ENCODE measurements at places on chromosomes 4 and X.

- no peak for DNase-seq
These were observed 738.6 kb upstream of the GRIA3 start for GRCh38 chrX:122445466-122445865.

GRCh38 chr4:175308236-175308635 is 390.1 kb downstream of the ADAM29 start:
- DNase-seq: no peak

DNA sequence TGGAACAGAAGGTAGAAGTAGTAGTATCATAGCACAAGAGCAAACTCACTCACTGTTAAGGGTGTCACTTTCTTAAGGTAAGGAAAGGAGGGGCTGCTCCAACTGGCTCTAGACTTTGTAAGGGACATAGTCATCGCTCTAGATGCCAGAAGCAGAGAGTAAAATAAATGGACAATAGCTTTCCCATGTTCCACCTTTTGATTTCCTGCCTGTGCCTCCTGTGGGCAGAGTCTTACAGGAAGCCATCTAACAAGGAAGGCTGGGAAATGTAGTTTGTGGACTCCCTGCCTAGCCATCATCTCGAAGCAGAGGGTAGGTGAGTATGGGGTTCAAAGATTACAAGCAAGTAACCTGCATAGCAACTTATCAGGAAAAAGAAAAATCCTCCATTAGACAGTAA is 1.7 kb upstream of the METTL14 start:
- DNase-seq: peak; percentile 63

DNA sequence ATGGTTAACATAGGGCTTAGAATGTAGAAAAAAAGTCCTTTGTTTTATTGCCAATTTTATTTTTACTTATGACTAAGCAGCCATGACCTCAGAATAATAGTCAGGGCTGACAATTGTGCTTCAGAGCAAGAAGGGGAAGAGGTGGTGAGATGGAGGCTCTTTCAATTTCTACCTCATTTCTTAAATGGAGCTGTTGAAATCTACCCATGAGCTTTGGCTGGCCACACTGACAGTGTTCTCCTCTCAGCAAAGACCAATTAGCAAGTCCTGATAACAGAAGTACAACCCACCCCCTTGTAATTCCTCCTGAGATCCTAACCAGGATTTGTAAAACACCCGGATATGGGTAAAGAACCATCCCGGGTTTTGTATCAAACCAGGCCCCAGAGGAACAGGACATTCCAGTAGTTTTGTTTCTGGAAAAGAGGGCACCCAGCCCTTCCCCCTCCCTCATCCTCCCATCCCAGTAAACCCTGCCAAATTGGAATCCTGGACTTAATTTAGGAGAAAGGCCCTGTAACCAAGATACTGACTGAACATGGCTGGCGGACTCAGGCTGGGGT is at the start of gene HEPH:
HEPH (plus strand) TSS at position 399 of the 563 bp plus-strand sequence. CDS start 6,324 bp downstream, outside the sequence.
- no peak for DNase-seq

GRCh38 chr4:81650606-81651242 is 179.0 kb upstream of the RASGEF1B start:
- no peak for DNase-seq

- DNase-seq: peak; percentile 44
These were observed 11.7 kb upstream of the TMEM156 start for GRCh38 chr4:39043861-39044363.

- DNase-seq: peak; percentile 85
These were observed 348.5 kb downstream of the MID1IP1 start for GRCh38 chrX:39149761-39150160.

GRCh38 chr4:41111791-41112190 is 102.6 kb downstream of the APBB2 start:
- DNase-seq: no peak

GRCh38 chr4:14701389-14701788 is 300.9 kb upstream of the CPEB2 start:
- DNase-seq: no peak

DNA sequence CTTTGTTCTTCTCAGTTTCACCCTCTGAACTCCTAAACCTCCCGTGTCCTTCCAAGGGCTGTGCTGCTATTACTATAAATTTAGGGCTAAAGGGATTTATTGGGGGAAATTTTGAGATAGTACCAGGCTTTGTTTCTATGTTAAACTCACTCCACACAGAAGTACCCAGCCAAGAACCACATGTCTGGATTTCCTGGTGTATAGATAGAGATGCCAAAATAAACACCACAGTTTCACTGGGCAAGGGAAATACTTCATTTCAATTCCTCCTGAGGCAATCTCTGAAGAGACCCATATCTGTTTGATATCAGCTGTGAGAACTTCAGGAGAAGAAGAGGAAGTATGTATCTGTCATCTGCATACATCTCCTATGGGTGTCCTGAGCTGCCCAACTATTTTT is 21.7 kb upstream of the CLNK start:
- DNase-seq: no peak

DNA sequence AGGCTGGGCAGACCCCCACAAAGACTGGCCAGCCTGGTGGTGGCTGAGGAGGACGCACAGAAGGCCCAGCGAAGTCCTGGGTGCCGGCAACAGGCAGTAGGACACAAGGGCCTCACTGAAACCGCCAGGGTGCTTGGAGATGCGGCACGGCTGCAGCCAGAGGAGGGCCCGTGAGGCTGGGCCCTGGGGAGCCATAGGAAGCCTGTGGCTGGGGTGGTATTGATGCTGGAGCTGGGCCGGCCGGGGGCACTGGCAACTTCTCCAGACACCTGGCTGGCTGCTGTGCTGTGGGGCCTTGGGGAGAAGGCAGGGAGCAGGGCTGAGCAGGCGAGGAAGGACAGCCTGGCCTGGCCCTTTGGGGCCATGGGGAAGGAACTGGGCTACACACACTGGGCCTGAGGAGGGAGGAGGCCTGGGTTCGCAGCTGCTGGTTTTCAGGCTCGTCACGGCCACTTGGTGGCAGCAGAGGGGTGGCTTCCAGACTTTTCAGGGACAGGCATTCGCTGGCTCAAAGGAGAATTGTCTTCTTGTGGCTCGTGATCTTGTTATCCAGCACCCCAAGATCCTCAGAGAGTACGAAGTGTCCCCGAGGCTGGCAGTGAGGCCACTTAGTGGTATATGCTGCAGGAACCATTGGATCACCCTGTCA is 37.2 kb downstream of the ATP2B3 start:
- DNase-seq: peak; percentile 89

GRCh38 chrX:108224727-108225621 is 133.4 kb downstream of the ATG4A start:
- DNase-seq: peak; percentile 49

DNA sequence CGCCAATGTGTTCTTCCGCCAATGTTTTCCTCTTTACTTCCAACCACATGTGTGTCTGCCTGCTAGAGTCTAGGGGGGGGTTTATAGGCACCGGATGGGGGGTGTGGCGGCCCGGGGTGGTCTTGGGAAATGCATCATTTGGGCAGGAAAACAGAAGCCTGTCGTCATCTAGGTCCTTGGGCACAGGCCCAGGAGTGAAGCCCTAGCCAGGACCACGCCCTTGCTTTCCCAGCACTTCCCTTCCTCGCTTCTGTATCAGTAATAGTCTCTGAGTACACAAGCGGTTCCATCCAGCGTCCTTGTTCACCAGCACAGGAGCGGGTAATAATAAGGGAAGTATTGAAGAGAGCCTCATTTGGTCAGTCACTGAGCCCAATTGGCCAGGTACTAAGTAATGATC is 74.5 kb downstream of the QDPR start:
- DNase-seq: no peak

GRCh38 chr4:44447563-44448504 is 775 bp downstream of the KCTD8 start:
- DNase-seq: no peak

DNA sequence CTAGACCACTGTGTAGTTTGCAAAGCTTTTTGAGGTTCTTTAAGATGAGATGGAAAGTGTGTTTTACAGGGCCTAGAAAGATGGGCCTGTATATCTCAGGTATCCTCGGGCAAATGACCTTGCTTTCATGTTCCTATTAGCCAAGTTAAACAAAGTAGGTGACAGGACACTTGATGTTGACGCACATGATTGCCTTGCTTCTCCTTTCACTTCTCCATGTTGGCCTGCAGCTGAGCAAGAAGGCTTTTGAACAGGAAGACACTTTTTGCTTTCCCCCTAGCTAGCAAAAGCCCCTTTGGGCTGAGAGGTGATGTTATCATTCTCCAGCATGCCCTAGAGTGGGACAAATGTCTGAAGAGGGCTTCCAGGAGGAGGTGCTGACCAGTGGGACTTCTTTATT is 202.1 kb downstream of the GPC3 start:
- DNase-seq: no peak

GRCh38 chr4:61828960-61829359 is 628.8 kb downstream of the ADGRL3 start:
- no peak for DNase-seq

DNA sequence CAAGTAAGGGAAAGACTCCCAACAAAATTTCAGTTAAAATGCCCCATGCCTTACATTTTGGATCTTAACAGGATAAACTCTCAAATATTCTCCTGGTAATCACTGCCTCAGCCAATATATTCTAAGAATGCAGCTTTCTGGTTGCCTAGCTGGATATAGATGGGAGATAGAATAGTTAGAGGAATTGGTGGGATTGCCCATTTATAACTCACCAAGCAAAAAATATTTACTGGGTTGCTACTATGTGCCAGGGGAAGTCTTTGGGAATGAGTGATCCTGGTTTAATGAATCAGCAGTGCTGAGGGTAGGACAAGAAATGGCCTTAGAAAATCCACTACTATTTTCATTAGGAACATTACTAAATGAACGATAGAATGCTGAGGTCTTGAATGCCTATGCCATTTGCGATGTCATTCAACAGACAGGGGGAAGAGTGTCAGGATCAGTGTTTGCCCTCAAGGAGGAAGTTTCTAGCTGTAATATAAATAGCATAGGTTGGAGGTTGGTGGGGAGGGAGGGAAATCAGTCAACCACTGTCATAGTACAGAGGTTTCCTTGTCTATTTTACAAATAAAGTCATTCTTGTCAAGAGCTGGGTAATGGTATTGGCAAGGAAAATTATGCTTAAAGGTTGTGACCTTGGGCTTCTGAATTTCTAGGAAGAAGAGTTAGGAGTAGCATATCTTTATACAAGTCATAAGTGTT is 63.5 kb downstream of the ENOPH1 start:
- peak; percentile 49 for DNase-seq

DNA sequence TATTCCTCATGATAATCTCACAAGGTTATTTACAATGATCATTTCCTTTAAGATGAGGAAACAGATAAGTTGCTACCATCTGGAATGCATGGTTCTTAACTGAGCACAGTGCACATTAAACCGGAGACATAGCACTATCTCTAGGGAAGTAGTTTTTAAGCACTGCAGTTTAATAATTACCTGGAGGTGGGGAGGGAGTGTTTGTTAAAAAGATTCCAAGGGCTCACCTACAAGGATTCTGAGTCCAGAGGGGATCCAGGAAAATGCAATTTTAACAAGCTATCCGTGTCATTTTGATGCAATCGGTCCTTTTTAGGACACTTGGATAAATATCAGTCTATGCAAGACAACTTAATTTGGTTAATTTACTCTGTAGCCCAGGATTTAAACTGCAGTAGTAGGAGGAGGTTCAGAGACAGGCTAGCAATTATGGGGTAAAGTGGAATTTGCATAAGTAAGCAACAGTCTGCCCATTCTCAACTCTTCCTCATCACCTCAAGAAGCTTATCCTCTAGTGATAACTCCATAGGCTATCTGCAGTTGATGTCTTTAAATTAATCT is 2.8 kb upstream of the PDLIM5 start:
- no peak for DNase-seq

DNA sequence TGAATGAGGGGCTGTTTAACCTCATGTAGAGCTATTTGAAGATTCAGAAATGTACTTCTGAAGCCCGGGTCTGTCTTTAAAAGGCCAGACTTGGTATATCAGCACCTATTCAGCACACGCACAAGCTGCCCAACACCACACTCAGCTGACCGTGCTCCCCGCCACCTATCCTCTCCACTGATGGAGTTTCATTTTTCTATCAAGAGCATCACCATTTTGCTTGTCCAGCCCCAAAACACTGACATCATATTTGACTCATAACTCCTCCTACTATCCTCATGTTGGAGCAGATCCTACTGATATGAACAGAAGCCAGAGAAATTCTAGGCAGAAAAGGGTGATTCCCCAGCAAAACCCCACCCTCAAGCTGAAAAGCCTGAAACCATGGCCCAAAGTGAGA is 100.3 kb downstream of the SORBS2 start:
- DNase-seq: no peak

- peak; percentile 31 for DNase-seq
These were observed 31.1 kb upstream of the WDR17 start for GRCh38 chr4:176034499-176034898.

GRCh38 chr4:18844726-18845125 is 823.2 kb upstream of the LCORL start:
- no peak for DNase-seq

GRCh38 chr4:75285837-75286236 is 228.4 kb downstream of the RCHY1 start:
- DNase-seq: no peak
